ENCODE measurements at places on chromosomes 3 and 15.

DNA sequence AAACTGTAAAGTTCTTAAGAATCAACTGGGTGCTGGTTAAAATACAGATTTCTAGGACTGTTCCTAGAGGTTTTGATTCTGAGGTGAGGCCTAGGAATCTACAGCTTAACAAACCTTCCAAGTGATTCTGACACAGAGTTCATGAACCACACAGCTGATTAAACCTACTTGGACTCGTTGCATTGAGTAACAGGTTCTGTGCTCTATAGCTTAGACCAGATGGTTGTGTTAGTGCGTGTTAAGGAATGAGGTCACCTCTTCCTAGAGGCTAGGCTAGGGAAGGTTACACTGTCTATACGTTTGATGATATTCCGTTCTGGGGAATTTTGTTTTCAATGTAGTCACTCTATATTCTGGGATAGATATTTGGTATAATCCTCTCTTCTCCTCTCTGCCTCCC is 21.9 kb downstream of the EID1 start:
- no peak for DNase-seq

DNA sequence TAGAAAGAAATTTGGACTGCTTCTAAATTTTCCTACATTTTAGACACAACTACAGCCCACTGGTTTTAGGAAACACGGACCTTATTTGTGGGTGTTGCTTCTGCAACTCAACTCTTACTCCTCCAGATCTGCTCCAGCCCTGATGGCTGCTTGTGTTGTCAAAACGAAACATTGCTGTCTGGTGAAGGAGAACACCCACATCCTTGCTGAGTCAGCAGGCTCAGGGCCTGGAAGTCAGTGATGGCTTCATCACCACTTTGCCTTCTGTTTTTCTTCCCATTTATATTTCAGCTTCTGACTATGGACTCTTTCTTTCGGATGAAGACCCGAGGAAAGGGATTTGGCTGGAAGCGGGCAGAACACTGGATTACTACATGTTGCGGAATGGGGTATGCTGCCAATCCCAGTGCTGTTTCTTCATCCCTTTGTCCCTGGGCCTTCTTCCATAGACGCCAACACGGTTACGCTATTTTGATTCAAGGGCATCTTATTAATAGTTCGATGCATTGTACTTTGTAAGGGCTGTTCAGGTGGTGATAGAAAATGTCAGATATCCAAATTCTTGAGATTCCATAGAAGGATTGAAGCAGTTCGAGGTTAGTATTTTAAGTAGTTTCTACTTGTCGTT is 392.6 kb upstream of the TPM1 start:
- no peak for DNase-seq

DNA sequence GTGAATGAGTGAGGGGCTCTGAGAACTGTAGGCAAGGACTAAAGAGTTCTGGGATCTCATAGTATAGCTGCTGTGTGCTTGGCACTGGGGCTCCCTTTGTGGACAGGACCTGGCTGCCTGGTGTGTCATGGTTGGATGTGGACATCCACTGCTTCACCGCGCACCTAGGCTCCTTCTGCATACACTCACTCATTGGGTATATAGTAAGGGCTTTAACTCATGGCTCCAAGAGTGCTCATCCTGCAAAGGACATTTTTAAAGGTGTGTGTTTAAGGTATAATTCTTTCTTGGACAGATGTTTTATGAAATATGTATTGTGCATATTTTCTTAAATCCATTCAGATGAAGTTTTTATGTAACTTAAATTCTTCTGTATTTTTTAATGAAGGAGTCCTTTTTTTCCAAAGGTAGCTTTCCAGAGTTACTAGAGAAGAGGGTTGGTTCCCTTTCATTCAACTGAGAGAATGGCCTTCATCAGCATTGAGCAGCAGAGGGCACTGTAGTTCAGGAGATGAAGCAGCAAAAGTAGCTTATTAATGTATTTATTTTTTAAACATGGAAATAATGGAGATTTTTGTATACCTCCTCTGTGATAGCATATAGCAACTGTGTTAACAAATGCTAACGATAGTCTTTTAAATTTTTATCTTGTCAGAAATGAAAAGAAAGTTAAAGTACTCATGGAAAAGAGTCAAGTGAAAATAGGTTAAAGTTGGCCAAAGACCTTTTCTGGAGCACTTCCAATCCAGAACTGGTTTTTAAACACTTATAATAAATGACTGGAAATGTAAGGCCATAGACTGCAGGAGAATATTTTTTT is 25.2 kb downstream of the OXNAD1 start:
- DNase-seq: no peak

- DNase-seq: no peak
Measured at GRCh38 chr15:48447058-48447457, 115.8 kb downstream of the DUT start.

DNA sequence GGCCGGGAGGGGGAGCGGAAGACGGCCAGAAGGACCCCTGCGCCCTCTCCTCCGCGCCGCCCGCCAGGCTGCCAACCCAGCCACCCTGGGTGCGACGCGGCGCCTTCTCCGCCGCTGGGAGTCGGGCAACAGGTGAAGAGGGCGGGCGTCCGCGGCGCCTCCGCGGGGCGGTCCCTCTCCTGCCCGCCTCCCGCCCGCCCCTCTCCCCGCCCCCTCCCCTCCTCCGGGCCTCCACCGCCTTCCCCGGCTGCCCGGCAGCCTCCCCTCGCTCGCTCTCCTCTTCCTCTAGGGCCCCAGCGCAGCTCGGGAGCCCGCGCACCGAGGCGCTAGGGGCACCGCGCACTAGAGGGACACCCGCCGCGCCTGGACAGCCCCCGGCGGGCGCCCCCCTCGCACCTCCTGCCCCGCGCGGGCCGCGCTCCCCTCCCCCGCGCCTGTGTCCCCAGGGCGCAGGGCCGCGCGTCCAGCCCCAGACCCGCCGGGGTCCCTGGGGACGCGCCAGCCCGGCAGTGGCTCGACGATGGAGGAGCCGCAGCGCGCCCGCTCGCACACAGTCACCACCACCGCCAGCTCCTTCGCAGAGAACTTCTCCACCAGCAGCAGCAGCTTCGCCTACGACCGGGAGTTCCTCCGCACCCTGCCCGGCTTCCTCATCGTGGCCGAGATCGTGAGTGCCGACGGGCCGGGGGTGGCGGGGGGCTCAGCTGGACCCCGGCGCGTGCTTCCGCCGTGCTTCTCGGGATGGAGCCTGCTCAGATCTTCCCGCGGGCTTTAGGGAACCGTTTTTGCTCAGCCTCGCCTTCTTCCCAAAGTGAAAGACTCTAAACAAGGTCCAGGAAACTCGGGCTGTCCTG is at the start of gene CMTM8:
TSS of gene CMTM8 (plus strand) at position 228 of the 854 bp plus-strand sequence. CDS start at position 521, 293 bp downstream.
- DNase-seq: peak; percentile 4

GRCh38 chr3:45564172-45564571 is 30.4 kb upstream of the LIMD1 start:
- DNase-seq: no peak

DNA sequence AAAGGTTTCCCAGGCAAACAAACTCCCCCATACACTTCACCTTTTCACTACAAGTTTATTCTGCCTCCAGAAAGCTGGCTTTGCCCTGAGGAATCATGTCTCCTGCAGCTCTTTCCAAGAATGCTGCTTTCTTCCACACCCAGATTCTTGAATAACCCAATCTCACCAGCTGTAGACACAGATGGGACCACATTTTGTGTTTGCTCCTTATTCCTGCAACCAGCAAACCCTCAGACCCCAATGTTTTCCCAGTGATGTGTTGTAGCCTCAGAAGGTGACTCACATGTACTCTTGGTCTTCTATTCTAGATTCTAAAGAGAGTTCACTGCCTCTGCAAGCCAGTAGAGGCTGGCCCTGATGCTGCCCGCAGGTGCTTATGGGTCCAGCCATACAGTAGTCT is 23.6 kb upstream of the TRIM59 start:
- DNase-seq: no peak

DNA sequence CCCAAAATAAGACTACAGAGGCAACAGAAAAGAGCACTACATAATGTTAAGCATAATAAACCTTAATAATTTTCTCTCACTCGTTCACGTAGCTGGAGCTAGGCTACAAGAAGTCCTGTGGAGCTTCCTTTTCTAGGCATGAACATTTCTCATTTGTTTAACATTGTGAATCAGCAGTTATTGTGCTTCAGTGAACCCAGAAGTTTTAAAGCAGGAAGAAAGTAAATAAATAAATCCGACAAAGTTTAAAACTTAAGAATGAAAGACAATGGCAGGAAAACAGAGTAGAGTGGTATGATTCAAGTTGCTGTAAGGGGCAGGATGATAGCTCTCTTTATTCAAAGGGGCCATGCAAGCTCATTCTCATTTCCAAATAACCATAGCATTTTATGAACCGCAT is 191.8 kb downstream of the LSAMP start:
- no peak for DNase-seq

DNA sequence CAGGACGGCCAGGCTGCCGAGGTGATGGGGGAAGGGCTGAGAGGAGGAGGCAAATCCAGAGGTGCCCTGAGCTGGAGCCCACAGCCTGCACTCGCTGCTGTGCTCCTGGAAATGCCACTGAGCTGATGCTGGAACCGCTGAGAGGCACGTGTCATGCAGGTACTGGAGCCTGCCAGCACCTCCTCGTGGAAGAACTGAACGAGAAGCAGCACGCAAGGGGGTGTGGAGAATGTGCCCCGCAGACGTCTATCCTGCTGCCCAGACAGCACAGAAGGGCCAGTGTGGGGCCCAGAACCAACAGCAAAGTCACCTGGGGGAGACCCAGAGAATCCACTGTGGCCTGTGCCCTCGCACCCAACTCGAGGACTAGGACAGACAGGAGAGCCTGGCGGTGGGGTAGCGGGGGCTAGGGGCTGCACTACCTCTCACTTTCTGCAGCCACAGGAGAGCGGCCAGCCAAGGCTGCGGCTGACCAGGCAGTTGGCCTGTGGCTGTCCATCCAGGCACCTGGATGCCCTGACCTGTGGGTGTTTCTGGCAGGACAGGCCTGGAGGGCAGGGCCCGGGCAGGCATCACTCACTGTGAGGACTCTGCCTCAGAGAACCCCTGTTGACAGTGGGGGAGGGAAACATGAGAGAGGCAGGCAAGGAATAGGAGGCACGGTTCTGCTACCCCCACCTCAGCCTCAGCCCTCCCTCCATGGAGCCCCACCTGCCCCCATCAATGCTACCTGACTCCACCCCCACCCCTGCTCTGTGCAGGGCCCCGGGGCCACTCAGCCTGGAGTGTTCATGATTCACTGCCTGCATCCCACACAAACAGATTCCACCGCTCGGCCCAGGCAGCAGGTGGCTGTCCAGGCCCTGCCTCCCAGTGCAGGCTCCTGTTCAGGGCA is 213.1 kb downstream of the TBC1D2B start:
- no peak for DNase-seq

DNA sequence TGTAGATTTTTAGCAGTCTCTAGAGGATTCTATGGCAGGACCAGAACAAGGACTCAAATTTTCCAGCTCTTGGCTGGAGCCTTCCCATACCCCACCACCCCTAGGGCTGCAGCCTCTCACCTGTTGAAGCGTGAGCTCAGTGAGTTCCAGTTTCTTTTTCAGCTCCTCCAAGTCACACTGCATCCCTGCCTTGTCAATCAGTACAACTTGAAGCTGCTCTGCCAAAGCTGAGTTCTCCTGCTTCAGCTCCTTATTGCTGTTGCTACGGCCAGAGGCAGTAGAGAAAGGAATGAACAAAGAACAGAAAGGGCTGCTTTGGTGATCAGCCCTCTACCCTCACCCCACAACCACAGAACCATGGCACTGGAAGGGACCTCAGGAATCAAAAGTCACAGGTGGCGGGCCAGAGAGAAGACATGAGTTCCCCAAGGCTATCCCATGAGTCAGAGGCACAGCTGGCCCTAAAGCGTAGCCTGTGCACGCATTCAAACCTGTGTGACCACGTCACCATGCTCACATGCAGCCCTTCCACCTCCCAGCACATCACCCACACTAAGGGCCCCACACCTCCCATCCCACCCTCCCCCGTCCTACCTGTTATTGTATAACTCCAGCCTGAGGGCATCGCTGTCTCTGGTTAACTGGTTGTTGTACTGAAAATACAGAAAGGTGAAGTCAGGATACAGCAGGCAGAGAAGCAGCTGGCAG is 83.3 kb upstream of the C2CD4B start:
- DNase-seq: no peak

DNA sequence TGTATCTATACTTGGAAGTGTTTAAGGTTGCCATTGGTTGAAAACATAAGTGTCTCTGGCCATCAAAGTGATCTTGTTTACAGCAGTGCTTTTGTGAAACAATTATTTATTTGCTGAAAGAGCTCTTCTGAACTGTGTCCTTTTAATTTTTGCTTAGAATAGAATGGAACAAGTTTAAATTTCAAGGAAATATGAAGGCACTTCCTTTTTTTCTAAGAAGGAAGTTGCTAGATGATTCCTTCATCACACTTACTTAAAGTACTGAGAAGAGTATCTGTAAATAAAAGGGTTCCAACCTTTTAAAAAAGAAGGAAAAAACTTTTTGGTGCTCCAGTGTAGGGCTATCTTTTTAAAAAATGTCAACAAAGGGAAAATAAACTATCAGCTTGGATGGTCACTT is 19.7 kb downstream of the B3GNT5 start:
- DNase-seq: no peak

DNA sequence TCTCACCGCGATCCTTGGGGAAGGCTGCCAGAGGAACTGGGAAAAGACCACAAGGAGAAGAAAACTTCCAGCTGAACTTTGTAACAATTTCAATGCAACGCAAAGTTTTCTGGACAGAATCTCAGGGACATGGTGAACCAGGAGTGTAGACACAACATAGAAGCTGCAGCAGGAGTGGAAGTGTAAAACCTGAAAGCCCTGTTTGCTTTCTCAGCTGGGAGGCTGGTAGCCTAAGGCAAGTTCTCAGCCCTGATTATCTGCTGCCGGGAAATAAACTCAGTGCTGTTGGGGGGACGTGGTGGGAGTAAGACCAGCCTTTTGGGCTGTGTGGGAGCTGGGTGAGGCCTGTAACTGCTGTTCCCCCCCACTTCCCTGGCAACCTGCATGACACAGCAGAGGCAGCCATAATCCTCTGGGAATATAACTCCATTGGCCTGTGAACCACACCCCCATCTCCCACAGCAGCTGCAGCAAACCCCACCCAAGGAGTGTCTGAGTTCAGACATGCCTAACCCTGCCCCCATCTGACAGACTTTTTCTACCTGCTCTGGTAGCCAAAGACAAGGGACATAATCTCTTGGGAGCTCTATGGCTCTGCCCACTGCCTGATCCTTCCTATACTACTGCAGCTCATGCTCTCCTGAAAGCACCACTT is 106.7 kb downstream of the ZNF621 start:
- DNase-seq: no peak

DNA sequence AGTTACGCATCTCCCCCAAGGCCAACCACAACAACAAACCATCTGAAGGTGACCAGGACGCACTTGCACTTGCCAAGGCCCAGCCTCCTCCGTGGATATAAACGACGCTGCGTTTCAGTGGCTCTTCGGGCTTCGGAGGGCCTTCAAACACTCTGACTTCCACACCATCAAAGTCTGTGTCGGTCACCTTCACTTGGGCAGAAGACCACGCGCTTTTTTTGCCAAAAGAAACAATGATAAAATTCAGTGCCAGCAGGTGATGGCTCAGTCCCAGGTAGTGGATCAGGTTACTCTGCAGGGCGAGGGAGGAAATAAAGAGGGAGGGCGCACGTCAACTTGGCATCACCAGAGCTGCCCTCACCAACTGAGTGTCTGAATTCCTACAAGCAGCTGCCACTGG is 63.0 kb downstream of the NCEH1 start:
- no peak for DNase-seq
